Ovary (tissue), 10 donors: ENCODE measurements at places on chromosomes 1 and 21. TPM values are rescaled to one million over a fixed set of nuclear protein-coding genes. Genes with fewer than 3 reads are reported as not detected.

NCMAP gene
- total RNA-seq: 0.60 TPM

SPATA1 gene
- 0.67 TPM for total RNA-seq

SLC66A1 gene
- 9.6 TPM for total RNA-seq

MYBPHL gene
- not detected for total RNA-seq

RBM11 gene
- 8.5 TPM for total RNA-seq

GRHL3 gene
- not detected for total RNA-seq

FBXO2 gene
- total RNA-seq: 4.9 TPM

MTFR1L gene
- 110 TPM for total RNA-seq

GRCh38 chr1:64850846-64851245, 106.0 kb downstream of the RAVER2 start:
- no peaks in the 10 kb centered on the region for H3K4me1 ChIP-seq
- H3K4me3 ChIP-seq: no peak overlapping the region
- no peak for DNase-seq
- H3K27me3 ChIP-seq: no peaks in the 10 kb centered on the region
- no peaks in the 10 kb centered on the region for H3K36me3 ChIP-seq

- no peak overlapping the region for H3K27ac ChIP-seq
- DNase-seq: peak; percentile 48
- H3K4me1 ChIP-seq: peaks cover 8% of the 10 kb centered on the region
- H3K27me3 ChIP-seq: no peaks in the 10 kb centered on the region
These were observed 7.4 kb downstream of the IRF2BP2 start for GRCh38 chr1:234602334-234603220.

GRCh38 chr1:153350321-153350957, 1.8 kb upstream of the PGLYRP4 start:
- H3K36me3 ChIP-seq: no peaks in the 10 kb centered on the region
- DNase-seq: no peak
- no peaks in the 10 kb centered on the region for H3K4me1 ChIP-seq
- no peak overlapping the region for H3K4me3 ChIP-seq
- no peaks in the 10 kb centered on the region for H3K27me3 ChIP-seq

- no peaks in the 10 kb centered on the region for H3K27me3 ChIP-seq
- DNase-seq: no peak
- H3K36me3 ChIP-seq: no peaks in the 10 kb centered on the region
- H3K4me1 ChIP-seq: no peaks in the 10 kb centered on the region
- H3K4me3 ChIP-seq: no peak overlapping the region
- H3K27ac ChIP-seq: no peak overlapping the region
These were observed 81.7 kb downstream of the PCBP3 start for GRCh38 chr21:45724994-45725843.

DNA sequence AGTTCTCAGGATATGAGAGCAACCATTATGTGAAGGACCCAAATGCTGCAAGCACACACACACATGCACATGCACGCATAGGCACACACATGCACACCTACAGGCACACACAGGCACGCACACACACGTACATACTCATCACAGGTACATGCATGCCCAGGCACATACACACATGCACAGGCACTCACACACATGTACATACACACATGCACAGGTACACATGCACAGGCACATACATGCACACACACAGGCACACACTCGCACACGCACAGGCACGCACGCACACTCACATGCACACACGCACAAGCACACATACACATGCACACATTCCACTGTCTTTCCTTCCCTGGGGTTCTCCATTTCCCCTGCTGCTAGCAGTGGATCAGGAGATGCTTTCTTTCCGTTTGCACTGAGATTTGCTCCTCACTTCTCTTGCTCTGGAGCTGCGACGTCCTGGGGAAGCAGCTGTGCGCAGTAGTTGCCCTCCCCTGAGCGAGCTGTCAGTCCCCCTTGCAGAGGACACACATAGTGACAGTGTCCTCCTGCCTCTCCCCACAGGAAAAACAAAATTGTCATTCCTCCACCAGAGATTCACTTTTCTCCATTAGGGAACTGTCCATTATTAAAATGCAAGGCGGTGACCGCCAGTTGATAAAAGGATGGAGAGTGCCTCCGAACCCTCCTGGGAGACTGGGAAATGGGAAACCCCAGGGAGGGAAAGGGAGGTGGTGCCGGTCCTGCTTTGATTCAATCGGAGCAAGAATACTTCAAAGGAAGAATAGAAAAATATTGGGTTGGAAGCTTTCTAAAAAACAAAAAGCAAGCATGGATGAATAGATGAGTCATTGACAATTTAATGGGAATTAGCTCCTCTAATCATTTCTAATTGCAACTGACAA, 69.5 kb downstream of the WDR4 start:
- H3K36me3 ChIP-seq: no peaks in the 10 kb centered on the region
- H3K4me3 ChIP-seq: no peak overlapping the region
- no peak overlapping the region for H3K27ac ChIP-seq
- no peak for DNase-seq

DNA sequence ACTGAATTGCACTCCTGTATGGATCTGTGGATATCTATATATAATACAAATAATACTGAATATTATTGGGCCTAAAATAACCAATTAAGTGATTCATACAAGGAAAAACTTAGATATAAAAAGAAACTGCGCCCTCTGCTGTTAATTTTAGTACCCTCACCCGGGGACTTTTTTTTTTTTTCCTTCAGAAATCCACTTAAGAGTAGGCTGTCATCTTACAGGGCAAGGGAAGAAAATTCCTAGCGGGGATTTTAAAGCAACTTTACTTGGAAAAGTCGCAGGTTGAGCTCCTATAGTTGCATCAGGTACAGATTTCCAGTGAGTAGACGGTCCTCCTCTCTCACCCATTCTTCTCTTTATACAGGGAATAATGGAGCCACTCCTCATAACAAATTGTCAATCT, 1.3 kb downstream of the NTNG1 start:
- H3K27ac ChIP-seq: no peak overlapping the region
- H3K27me3 ChIP-seq: no peaks in the 10 kb centered on the region
- H3K4me3 ChIP-seq: peak overlapping the region; percentile 49

- no peaks in the 10 kb centered on the region for H3K27me3 ChIP-seq
- H3K27ac ChIP-seq: no peak overlapping the region
These were observed 21.5 kb downstream of the DESI2 start for GRCh38 chr1:244674446-244674845.

- no peaks in the 10 kb centered on the region for H3K36me3 ChIP-seq
- no peaks in the 10 kb centered on the region for H3K27me3 ChIP-seq
- no peak overlapping the region for H3K27ac ChIP-seq
- no peak overlapping the region for H3K4me3 ChIP-seq
These were observed 39.7 kb downstream of the ANKRD13C start for GRCh38 chr1:70314706-70315304.

GRCh38 chr1:243343970-243344937, 88.4 kb downstream of the SDCCAG8 start:
- H3K27me3 ChIP-seq: no peaks in the 10 kb centered on the region
- H3K4me1 ChIP-seq: no peaks in the 10 kb centered on the region
- no peak overlapping the region for H3K4me3 ChIP-seq
